GM04504 (cell line): ENCODE measurements at places on chromosomes 12 and 14.

DNA sequence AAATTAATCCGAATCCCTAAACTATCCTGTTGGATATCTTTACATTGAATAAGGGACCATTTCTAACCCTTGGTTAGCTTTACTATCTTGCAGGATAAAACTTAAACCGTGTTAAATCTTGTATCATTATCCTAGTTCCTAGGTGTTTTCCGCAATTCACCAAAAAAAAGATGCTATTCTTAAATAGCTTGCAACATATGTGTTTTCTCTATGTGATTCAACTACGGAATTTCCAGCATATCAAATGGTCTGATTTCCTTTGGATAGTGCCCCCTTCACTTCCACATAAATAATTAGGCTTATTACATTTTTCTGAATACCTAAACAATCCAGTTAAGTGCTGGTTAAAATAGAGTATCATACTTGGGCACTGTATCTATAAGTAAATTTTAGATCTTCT is 130.3 kb downstream of the ITPR2 start:
- DNase-seq = no peak

- no peak for DNase-seq
Measured at GRCh38 chr14:47226877-47227520, 448.4 kb downstream of the MDGA2 start.

- DNase-seq = no peak
Measured at GRCh38 chr12:29239336-29239735, 90.3 kb downstream of the FAR2 start.

DNA sequence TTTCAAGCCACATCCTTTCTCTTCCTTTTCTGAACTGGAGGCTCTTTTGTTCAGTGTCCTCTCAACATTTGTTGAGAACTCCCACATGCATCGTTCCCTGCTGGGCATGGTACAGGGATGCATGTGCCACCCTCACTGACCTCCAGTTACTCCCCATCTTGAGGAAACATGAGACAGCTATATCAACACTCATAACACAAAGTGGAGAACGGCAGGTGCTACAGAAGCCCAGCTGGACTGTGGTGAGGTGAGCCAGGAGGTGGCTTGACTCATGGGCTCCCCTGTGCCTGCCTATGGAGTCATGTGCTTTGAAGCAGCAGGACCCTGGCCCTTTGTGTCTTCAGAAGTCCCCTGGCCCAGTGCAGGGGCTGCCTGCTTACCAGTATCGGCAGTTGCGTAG is 9.7 kb downstream of the MYH6 start:
- DNase-seq = no peak

GRCh38 chr14:73465823-73466532 is 7.6 kb upstream of the NUMB start:
- DNase-seq = no peak

- DNase-seq = peak; percentile 12
Measured at GRCh38 chr12:39272871-39273655, 169.9 kb downstream of the KIF21A start.

DNA sequence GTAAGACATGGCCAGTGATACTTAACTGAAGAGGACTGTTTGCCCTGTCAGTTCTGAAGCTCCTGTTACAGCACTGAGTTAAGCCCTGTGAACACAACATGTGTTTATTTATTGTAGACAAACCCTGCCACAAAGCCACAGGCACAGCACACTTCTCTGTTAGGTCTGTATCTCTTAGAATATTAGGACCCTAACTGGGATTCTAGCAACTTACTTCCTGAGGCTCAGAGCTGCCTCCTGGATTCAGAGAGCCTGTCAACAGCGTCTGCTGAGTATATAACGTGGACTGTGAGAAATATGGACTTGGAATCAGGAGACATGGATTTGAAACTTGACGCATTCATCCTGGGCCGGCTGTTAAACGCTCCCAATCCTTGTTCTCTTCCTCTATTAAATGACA is 135.0 kb upstream of the HIF1A start:
- DNase-seq = no peak

DNA sequence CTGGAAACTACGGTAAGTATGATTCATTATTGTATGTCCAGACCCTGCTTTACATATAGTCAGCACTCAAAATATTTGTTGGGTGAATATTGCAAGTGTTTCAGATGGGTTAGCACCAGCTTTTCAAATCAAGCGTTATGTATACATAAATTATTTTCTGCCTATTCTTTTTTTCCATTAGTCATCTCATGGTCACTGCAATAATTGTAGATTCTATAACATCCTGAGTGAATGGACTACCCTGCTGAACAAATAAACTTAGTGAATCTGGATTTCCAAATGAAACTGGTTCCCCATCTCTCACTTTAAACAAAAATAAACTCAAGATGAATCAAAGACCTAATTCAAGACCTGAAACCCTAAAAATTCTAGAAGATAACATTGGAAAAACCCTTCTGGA is 152.3 kb downstream of the DIO2 start:
- DNase-seq = no peak
